Activated gamma-delta T cell (primary cell): ENCODE measurements at places on chromosomes 2 and 18.

DNA sequence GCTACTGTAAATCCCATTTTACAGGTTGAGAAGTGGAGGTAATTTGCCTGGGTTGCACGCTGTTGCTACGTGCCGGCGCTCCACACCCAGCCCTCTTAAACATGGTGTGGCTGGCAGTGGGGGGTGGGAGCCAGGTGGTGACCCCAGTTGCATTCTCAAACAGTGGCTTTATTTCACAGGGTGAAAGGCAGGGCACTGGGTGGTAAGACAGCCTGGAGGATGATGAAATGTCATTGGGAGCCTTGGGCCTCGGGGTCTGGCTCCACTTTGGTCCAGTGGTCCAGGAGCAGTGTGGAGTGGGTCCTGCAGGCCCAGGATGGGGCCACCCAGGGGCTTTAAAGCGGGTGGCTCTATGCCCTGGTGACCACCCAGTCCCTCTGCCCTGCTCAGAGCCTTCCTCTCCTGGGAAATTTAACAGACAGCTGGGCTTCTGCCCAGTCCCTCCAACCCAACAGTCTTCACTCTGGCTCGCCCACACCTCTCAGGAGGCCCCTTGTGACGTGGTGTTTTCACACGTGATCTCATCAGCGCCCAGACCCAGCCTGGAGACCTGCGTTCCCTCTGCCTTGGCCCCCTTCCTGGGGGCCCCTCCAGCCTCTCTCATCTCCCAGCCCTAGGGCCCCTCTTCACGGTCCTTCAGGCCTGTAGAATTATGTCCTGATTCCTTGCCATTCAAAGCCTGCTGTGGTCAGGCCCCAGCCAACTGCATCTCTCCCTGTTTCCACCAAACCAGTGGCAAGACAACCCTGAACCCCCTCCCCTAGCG is 92.5 kb downstream of the INHBB start:
- DNase-seq: no peak

DNA sequence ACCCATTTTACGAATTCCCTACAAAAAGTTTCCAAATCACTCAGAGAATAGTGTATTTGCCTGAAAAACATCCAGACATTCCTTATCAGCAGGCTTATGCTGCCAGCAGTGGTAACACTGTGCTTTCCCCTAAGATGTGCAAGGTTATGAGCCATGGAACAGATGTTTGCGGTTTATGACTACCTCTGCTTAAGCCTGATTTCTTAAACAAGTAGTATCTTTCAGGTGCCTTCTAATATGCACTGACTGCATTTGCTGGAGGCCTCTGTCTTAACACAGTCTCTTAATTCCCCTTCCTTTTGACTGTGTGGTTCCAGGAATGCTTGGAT is 54.8 kb downstream of the CDC42EP3 start:
- DNase-seq: no peak

DNA sequence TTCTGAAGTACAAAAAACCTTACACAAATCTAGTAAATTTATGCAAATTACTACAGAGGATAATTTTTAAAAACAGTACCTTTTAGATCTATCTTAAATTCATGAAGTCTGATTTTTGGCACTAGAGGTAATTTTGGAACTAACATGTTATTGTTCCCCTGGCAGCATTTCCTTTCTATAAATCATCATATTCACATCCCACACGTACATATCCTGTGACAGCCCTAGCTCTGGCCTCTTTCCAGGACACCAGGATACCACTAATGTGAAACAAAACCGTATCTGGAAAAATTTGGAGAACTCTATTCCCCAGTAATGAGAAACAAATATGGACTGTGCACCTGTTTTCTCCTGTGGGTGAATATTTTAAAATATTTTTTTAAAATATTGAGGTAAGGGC is 14.0 kb upstream of the BIRC6 start:
- no peak for DNase-seq

DNA sequence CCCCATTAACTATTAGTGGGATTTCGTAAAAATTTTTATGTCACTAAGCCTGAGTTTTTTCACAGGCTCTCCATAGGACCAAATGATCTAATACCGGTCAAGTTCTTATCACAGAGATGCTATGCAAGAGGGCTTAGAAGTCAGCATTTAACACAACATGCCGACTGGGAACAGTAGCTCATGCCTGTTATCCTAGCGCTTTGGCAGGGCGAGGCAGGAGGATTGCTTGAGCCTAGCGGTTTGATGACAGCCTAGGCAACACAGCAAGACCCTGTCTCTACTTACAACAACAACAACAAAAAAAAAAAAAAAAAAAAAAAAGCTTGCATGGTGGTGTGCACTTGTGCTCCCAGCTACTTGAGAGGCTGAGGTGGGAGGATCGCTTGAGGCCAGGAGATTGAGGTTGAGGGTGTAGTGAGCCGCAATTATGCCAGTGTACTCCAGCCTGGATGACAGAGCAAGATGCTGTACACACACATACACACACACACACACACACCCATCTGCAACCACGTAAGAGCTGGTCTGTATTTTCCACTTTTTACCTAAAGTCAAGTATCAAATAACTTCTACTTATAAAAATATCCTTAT is 67.6 kb upstream of the FAM124B start:
- DNase-seq: no peak

- DNase-seq: no peak
Measured at GRCh38 chr18:70732188-70732587, 443.3 kb downstream of the SOCS6 start.

- DNase-seq: no peak
Measured at GRCh38 chr2:128593879-128594650, 275.4 kb upstream of the HS6ST1 start.

GRCh38 chr2:71804281-71804751 is 343.3 kb downstream of the CYP26B1 start:
- DNase-seq: no peak

- no peak for DNase-seq
Measured at GRCh38 chr2:240056678-240057077, 3.4 kb upstream of the OR6B3 start.

- DNase-seq: no peak
Measured at GRCh38 chr2:27712522-27712921, 48.8 kb downstream of the SLC4A1AP start.

GRCh38 chr2:156483741-156484173 is 47.6 kb downstream of the GPD2 start:
- DNase-seq: no peak

- DNase-seq: no peak
Measured at GRCh38 chr18:77035380-77036187, 97.0 kb downstream of the MBP start.

DNA sequence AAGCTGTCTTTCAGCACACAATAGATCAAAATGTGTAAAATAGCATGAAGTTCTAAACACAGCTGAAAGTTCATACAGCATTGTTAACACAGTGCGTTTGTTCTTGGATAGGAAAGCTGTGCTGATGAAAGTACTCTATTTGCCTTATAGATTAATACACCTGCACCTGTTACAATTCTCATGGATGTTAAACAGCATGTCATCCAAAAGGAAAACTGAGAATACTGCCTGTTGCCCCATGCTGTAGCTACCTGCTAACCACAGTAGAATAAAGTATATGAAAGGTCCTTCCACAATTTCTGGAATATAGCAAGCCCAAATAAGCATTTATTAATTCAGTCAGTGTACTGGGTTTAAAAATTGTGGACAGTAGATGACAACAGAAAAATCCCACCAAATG is 166.7 kb upstream of the DTNA start:
- DNase-seq: no peak

GRCh38 chr2:129796225-129796624 is 183.2 kb upstream of the RAB6C start:
- no peak for DNase-seq

- no peak for DNase-seq
Measured at GRCh38 chr2:164694275-164694695, 73.0 kb upstream of the GRB14 start.

- DNase-seq: no peak
Measured at GRCh38 chr2:231133365-231134099, 8.7 kb upstream of the HTR2B start.

DNA sequence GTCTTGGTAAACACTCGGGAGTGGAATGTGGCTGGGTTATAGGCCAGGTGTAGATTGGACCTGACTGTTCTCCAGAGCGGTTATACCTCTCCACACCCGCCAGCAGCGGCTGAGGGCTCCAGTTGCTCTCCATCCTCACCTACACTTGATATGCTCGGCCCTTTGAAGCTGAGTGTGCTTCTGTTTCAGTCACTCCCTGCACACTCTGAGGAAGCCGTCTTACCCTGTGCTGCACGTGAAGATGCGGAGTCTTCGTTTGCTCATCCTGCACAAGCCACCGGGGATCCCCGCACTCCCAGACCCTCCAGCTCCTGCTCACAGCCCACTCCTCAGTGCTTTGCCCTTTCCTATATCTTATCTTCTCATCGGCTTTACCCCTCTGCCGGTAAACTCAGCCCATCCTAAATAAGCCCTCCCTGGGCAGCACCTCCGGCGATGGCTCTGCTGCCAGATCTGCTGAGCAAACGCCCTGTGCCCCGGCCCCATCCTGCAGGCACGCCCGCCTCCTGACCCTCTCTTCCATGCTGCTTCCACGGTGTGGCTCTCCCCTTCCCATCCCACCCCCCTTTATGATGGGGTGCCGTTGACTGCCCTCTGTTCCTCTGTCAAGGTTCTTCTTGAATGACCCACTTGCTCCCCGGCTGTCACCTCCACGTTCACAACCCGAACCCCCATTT is 47.3 kb upstream of the ODC1 start:
- DNase-seq: no peak

- no peak for DNase-seq
Measured at GRCh38 chr2:207375207-207375875, 154.4 kb upstream of the CREB1 start.

- no peak for DNase-seq
Measured at GRCh38 chr2:144324446-144325045, 195.4 kb downstream of the ZEB2 start.

DNA sequence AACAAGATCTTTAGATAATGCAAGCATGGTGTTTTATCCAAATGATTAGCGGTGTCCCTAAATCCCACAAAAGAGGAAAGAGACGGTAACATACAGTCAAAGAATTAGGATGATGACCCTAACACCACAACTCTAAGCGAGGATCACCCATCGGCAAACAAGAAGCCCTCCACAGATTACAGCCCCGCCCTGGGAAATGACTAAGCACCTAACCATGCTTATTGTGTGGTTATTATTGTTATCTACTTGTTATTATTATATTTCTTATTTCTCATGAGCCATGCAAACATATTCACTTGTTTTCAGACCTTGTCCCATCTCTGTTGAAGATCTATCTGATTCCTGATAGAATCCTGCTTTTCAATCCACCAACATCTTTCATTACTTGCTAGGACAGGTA is 651.3 kb downstream of the NYAP2 start:
- DNase-seq: no peak

DNA sequence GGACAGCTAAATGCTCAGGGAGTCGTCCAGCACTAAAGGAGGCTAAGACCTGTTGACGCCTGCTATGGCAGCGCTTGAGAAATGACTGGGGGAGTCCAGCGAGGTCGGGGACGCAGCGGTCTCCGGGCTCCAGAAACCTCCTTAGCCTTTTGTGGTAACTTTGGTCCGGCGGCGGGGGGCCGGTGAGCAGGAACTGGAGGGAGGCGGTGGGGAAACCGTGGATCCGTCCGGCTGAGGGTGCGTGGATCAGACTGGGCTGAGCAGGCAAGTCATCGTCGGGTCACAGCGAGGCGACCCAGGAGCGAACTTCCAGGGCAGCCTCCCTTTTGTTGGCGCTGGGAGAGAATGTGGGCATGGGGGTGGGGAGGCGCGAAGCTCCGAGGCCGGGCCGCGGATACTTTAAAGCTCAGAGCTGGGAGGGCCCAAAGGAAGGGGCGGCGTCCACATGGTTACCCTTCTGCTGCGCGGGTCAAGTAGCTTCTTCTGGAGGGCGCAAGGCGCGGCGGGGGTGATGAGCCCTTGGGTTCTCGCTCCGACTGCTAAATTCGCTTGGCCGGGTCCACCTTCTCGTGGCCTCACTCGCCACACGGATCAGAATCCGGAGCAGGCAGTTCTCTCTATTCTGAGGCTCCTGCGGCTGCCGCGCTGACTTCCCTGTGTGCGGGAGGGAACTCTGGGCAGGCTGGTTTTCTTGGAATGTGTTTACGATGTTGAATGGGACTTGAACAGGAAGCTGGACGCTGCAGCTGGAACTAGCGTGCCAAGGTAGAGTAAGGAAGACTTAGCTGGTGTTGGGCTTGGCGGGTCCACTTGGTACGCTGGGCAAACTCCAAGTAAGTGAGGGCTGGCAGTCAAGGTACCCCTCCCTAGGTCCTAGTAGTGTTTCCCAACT is 920 bp downstream of the GULP1 start:
- DNase-seq: peak; percentile 7
